Stimulated activated CD4-positive, alpha-beta T cell treated with anti-CD3 and anti-CD28 coated beads, TNF-alpha, amount 100 ng/mL, for 48 hours (primary cell): ENCODE measurements at places on chromosomes 3 and 15.

GRCh38 chr15:77347197-77347596 is 72.7 kb downstream of the PEAK1 start:
- DNase-seq: no peak

DNA sequence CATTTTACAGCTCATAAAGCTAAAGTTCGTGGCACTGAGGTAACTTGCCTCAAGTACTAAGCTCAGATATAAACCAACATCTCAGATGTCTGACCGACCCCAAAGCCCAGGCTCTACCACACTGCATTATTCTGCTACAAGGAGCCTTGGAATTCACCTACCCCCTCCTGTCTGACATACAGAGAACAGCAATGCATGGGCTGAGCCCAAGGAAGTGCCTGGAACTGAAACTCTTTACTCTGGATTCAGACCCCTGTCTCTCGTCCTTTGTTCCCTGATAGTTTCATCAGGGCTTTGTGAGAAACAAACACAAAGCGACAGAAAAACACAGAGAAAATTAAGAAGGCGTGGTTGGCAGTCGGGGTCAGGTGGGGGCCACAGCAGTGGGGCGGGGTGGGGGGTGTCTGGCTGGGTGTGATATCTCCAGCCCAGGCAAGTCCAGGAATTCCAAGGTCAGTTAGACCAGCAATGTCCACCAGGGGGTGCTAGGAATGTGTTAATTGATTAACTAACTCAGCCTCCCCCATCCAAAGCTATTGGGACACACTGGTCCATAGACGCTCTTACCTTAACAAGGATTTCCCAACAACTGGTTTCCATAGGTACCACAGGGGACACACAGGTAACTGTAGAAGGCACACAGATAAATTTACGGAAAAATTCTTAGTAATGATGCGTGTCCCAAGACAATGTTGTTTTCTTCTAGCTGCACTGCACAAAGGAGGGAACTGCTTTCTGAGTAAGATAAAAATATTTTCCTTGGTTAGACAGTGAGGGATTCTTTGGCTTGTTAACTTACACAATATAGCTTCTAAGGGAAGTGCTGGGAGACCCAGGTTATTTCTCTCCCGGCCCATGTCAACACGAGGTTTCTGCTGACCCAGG is 18.8 kb upstream of the SSUH2 start:
- DNase-seq: peak; percentile 7

- no peak for DNase-seq
These were observed 303.5 kb upstream of the GADL1 start for GRCh38 chr3:31197941-31198340.

GRCh38 chr15:94532226-94532625 is 300.9 kb downstream of the MCTP2 start:
- DNase-seq: no peak

- no peak for DNase-seq
These were observed 69.4 kb downstream of the ARNT2 start for GRCh38 chr15:80473286-80474223.

DNA sequence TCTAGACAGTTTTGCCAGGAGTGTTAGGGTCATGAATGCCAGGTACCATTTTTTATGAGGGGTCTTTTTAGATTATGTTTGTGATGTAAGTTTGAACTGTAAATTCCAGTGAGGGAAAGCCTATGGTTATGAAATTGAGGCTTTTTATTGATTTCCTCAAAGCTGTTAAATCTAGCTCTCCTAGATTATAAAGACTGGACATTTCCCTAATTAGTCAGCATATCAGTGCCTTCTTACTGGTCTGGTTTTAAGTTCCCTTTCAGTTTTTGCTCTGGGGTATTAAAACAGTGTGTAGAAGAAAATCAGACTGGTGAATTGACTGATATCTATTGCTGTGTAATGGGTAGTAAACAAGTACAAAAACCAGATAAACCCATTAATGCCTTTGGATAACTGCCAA is 39.2 kb downstream of the LRRC49 start:
- no peak for DNase-seq

DNA sequence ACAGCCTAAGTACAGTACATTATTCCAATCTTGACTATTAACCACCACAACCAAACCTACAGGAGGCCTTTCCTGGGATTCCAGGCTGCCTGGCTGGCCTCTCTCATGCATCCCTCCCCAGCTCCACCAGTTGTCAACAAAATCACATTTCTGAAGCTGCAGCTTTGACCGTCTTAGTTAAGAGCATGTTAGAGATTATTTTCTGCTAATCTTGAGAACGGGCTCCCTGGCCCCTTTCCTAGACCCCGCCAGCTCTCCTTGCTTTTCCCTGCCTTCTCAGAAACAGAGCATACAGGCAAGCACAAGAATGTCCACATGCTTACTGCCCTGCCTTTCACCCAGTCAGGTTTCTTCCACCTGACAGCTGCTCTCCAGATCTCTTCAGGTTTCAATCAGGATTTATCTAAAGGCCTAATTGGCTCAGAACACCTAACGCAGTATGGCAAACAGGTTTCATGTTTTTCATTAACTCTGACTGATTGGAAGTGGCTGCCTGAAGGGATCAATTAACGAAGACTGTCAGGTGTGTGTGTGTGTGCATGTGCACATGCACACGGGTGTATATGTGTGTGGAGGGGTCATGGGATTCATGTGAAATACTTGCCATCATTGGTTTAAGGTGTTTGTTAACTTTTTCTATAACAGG is 12.3 kb downstream of the KY start:
- DNase-seq: no peak

DNA sequence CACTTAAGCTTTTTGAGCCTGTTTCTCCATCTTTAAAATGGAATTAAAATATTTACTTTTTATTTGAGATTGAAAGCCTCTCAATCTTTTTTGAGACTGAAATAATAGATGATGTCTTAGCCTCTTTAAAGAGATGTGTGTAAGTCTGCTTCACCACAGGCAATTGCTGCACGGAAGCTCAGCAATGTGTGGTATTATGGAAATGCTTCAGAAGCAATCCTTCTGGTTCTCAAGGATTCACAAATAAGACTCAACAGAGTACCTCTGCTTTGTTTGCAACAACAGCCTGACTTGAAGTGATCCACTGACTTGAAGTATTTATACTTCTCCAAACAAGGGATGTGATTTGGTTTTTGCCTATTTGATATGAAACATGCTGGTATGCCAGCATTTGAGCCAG is 332.0 kb upstream of the RASGRP1 start:
- DNase-seq: no peak
